ENCODE measurements at places on chromosomes 4 and X. TPM values are rescaled to one million over a fixed set of nuclear protein-coding genes. Genes with fewer than 3 reads are reported as not detected.

DNA sequence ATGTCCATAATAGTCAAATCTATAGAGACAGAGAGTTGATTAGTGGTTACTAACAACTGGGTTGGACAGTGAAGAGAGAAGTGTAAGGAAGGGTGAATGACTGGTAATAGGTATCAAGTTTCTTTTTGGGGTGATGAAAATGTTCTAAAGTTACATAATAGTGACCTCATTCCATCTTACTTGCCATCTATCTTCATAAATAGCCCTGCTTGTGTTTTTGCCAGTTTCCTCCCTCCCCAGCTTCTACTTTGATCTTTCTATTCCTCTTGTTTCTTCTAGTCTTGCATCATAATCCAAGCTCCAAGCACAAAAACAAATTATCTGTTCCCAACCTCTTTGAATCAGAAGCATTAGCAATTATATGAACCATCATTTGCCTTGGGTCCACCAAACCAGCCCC, 40.2 kb upstream of the TET2 start:
- no peak for ATAC-seq

DNA sequence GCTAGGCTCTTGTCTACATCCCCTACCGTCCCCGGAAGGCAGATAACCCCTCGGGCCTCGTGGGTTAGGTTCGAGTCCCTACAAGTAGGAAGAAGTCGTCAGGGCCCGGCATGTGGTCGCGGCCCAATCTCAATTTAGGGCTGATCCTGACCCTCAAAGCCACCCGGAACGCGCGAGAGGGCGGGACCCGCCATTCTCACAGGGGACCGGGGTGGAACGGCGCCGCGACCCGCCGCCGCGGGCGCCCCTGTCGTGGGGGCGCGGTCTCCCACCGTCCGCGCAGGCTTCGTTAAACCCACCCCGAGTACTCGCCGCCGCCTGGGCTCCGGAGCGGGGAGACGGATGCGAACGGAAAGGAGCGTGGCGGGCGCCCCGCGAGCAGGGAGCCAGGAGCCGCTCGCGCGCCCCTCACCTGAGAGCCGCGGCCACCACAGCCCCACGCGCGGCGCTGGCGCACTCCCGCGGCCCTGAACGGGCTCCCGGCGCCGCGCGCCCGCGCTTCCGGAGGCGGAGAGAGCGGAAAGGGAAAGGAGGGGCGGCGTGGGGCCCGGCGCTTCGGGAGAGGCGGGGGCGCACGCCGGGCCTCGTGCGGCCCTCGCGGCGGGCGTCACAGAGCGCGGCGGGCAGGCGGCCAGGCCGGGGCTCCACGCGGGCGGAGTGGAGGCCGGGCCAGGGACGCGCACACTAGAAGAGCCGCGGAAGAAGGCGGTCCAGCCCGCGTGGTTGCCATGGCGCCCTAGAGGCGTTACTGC, at the start of gene CFAP97:
CFAP97 (minus strand) TSS at position 515 of the 752 bp plus-strand sequence. CDS start 12,804 bp downstream, outside the sequence.
- peak; percentile 87 for ATAC-seq

CXCL8 gene
- total RNA-seq: 14.5 TPM

MAGEA10 gene
- not detected for total RNA-seq

SLC4A4 gene
- 0.76 TPM for total RNA-seq

GRCh38 chr4:121784975-121785374, 16.1 kb upstream of the EXOSC9 start:
- ATAC-seq: no peak

GRCh38 chr4:155268821-155269220, 60.4 kb downstream of the NPY2R start:
- ATAC-seq: no peak

- no peak for ATAC-seq
Observed at GRCh38 chrX:16075087-16075486, 48.3 kb upstream of the GRPR start.

LINC00632 gene
- 4.7 TPM for total RNA-seq

RBM3 gene
- 176 TPM for total RNA-seq

DNA sequence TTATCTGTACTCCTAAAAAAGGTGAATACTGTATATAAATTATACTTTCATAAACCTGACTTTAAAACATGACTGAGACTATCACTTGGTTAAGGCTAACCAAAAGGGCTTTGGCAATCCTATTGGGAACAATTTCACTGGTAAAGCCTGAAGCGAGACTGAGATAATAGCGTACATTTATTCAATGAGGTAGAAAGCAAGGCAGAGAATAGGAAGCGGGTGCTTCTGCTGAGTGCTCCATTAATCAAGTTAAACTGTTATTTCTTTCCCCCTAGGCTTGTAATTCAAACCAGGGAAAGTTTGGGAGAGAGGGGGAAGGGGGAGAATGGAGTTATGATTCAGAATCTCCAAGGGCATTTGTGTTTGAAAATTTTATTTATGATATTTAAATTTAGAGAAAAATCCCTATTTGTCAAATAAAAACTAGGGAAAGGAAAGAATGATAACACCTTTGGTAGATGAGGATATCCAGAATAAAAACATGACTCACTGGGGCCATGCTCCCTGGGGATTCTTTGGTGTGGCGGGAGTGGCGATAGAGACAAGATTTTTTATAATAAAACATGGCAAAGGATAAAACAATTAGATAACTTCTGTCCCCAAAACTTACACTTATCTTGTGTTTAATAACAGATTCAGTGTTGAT, 34.6 kb upstream of the SORBS2 start:
- ATAC-seq: no peak

DNA sequence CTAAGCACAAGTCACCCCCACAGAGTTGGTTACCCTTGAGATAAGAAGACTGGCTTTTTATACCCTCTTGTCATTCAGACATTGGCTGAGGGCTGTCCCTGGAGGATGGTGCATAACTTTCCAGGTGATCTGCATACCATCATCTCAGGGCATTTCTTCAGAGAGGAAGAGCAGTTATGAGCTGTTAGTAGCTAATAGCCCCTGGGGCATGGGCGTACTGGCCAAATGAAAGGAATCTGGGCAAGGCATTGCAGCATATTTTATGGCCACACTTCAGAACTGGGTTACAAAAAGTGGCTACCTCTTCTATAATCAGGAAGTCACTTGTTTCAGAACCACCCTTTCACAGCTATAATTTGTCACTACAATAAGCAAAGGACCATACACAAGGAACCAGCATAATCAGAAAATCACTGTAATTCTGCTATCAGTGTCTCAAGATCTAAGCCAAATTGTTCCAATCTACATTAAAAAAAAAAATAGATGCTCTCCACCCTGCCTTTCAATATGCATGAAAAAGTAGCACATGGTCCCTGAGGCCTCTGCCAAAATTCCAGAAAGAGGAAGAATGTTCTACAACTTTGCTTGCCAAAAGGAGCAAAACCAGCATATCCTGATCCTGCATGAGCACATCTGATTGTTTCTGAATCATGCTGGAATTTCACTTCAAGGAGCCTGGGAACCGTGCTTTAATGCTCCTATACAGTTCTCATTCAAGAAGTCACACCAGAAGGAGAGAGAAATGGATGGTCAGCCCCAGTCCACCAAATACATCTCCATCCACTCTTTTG, 92.0 kb downstream of the TMEM144 start:
- ATAC-seq: no peak

SPATA4 gene
- not detected for total RNA-seq

- no peak for ATAC-seq
Observed at GRCh38 chr4:168710353-168710946, 213.6 kb downstream of the PALLD start.

- no peak for ATAC-seq
Observed at GRCh38 chr4:78517050-78517652, 34.4 kb upstream of the ANXA3 start.

DNA sequence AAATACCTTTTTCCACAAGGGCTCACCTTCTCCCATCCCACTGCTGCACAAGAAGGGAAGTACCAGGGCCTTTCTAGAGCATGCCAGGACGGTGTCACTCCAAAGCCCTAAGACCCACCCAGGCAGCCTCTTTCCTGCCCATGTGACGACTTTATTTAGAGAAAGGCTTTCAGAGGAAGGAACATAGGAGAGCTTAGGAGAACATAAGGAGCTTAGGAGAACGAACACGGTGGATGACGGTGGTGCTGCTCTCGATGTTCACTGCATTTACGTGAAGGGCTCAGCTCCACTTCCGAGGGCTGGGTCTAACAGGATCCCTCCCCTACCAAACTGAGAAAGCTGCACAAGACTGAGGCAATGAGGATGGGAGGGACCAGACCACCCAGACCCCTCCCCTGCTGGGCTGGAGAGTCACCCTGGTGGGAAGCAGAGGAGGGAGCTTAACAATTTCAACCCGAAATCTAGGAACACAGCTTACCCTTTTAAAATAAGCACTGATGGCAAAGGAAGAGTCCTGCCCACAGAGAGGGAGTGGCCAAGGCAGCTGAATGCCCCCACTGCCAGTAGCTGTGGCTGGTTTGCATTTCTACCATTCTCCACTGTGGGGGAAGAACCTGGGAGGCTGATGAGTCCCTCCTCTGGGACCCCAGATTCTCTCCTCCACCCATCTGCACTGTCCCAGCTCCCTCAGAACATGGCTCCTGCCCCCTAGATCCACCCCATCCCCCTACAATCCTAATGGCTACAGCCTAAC, 29.8 kb downstream of the ZFYVE28 start:
- no peak for ATAC-seq

DNA sequence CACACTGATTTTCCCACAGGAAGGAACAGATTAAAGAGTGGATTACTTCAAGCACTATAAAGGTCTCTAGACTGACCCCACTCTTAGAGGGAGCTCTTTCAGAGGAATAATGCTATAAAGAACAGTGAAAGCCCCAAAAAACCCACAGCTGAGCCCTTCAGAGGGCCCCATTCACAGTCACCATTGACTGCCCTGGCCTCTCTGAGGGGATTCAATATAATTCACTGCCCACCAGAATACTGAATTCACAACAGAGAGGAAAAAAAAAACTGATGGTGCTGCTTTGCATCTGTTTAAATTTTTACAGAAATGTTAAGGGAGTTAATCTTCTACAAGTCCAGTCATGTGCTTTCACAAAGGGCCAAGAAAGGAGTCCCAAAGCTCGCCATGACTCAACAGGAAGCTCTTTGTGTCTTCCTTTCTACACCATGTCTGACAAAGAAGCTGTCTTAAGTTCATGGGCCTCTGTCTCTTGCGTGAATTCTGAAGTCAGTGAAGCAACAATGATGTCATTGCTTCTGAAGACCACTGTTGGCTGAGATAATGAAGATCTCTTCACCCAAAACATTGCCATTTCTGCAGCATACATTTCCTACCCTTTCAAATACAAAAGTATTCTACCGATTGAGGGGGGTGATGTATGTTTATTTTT, 174.9 kb downstream of the ADAMTS3 start:
- no peak for ATAC-seq

DNA sequence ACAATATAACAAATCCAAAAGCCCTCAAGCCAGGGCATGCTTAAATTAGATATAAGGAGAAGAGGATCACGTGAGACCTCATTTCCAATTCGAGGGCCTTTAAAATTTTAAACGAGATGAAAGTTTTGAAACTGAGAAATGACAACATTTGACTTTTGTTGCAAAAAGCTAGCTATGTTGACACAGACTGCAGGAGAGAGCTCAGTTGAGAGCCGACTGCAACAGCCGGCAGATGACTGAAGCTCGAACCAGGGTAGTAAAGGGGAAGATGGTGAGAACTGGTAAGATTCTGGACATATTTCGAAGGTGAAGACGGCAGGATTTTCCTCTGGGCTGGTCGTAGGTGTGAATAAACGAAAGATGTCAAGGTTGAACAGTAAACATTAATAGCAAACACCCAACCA, 773 bp downstream of the PRMT9 start:
- no peak for ATAC-seq

HMX1 gene
- total RNA-seq: not detected

PALLD gene
- 49.1 TPM for total RNA-seq

FATE1 gene
- not detected for total RNA-seq

DNA sequence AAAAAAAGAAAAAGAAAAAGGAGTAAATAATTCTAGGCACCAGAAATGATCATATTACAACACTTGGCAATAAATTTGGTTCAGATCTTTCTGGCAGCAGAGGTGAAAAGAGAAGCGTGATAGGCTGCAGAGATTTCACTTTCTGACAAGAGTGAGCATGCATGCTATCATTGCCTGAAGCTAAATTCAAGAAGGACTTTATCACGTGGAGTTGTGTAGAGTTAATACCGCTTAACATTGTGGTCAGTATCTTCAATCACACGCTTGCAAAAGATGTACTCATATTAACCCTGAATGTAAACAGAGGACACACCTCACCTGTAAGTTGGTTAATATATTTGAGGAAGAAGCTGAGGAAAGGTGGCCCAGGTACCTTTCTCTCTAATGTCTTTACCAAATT, 31.4 kb upstream of the RBPJ start:
- no peak for ATAC-seq

DNA sequence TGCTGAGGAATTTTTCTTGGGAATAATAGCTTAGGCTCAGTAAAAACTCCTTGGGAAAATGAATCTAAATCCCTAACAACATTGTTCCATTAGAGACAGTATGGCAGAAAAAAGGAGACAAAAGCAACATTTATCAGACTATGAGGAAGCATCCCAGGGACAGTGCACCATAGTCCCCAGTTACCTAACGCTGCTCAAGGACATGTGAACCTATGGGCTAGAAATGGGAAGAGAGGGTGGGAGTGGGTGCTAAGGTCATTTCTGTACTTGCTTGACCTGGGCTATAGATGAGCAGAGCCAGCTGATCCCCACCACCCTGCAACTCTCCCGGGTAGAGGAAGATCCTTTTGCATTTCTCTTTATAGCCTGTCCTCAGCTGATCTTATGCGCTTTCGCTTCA, 98.2 kb upstream of the CBR4 start:
- no peak for ATAC-seq

AREG gene
- total RNA-seq: 0.80 TPM

GRCh38 chr4:123166023-123166422, 230.6 kb upstream of the SPRY1 start:
- no peak for ATAC-seq

PWWP3B gene
- total RNA-seq: not detected

DNA sequence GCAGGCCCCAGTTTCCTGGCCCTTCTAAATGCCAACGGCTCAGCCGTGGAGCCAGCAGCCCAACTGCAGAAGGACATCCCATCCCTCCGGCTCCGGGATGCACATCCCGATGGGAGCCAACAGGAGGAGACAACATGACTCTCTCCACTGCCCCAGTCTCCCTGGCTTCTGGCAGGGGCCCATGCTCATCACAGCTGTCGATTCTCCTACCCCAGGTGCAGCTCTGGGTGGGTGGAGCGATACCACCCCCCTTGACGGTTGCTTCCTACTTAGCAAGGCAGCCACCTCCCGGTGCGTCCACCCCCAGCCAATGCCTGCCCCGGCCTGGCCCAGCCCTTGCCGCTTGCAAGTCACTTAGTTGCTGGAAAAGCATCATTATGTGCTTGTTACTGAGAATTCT, 19.5 kb downstream of the ZNF275 start:
- ATAC-seq: no peak

- no peak for ATAC-seq
Observed at GRCh38 chrX:37349221-37350033, at the start of gene PRRG1. PRRG1 (plus strand) TSS chrX:37349364; CDS start chrX:37406250, 56,886 bp downstream.

BTK gene
- total RNA-seq: 0.48 TPM

ARHGAP36 gene
- not detected for total RNA-seq

HSFX3 gene
- not detected for total RNA-seq

- ATAC-seq: no peak
Observed at GRCh38 chr4:78323439-78323838, 228.1 kb upstream of the ANXA3 start.

GRCh38 chr4:129550281-129550785, 454.4 kb downstream of the C4orf33 start:
- no peak for ATAC-seq

All from activated T-helper 17 cell treated with anti-CD3 and anti-CD28 coated beads, Interleukin-2, amount 50 U/mL, for 72 hours (primary cell).